ENCODE measurements at places on chromosomes 1 and 21.
A peak's percentile ranks its signal among the peaks of the same experiment; 100 is the strongest.

DNA sequence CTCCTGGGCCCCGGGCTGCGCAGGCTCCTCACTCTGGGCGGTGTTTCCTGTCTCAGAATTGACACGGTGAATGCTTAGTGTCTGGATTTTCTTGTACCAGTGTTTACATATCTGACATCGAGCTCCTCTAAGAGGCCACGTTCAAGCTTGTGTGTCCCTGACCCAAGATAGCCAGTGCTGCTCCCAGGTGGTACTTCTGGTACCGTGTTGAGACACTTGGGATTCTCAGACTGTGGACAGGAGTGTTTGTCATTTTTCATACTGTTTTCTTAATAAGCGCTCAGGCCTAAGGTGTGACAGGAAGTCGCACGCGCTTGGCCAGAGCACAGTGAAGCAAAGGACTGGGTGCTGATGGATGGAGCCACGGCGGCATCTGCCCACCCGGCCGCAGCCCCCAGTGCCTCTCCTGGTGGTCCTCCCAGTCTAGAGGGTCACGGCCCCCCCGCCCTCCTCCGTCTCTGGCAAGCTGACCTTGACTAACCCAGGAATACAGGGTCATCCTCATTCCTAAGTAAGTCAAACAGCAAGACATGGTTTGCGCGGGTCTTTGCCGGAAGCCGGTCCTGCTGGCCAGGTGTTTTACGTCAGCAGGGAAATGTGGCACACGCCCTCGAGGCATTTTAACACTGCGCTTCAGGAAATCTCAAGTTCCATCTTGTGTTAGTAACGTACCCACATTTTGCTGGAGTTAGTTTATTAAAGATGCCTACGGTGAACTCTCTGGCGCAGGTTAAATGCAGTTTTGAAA lies 8.0 kb downstream of the PEX10 start:
- no peak for DNase-seq

DNA sequence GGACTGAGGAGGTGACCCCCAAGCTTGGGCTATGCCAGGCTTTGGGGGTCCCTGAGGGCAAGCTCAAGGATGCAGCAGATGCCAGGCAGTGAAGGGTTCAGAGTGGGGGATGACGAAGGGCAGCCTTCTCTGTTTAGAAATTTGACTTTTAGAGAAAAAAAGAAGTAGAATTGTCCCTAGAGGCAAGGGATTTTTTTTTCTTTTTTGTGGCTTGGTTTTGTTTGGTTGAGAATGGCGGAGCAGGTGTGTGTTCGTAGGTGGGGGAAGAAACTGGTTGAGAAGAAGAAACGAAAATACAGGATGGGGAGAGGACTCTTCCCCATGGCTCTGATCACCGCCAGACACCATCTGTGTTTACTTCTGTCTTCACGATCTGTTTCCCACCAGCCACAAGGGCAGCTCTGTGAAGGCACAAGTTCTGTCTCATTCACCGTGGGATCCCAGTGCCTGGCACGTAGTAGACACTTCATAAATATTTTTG lies 8.2 kb downstream of the PLA2G5 start:
- DNase-seq = no peak

GRCh38 chr1:30636621-30637020 lies 86.8 kb downstream of the MATN1 start:
- DNase-seq = no peak

- DNase-seq = no peak
Measured at GRCh38 chr1:200426196-200426595, 16.4 kb upstream of the ZNF281 start.

DNA sequence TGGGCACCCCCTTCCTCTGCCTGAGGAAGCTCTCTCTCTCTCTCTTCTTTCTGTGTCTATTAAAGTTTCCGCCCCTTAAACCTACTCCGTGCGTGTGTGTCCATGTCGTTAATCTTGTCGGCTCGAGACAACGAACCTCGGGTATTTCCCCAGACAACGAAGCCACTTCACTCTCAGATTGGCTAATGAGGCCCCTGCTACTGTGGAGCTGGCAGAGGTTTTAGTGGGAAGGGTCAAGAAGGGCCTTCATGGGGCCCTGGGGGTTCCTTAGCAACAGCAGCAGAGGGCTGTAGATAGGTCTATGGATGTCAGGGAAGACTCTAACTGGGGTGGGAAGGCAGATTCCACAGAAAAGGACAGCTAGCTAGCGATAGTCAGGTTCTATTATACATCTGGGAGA lies 239.8 kb upstream of the RAB4A start:
- no peak for DNase-seq

GRCh38 chr1:69706473-69706872 lies 138.8 kb downstream of the LRRC7 start:
- no peak for DNase-seq

GRCh38 chr21:36369064-36369685 lies 16.0 kb upstream of the CHAF1B start:
- no peak for DNase-seq

GRCh38 chr21:32520875-32521735 lies 64.2 kb downstream of the TCP10L start:
- DNase-seq = no peak

DNA sequence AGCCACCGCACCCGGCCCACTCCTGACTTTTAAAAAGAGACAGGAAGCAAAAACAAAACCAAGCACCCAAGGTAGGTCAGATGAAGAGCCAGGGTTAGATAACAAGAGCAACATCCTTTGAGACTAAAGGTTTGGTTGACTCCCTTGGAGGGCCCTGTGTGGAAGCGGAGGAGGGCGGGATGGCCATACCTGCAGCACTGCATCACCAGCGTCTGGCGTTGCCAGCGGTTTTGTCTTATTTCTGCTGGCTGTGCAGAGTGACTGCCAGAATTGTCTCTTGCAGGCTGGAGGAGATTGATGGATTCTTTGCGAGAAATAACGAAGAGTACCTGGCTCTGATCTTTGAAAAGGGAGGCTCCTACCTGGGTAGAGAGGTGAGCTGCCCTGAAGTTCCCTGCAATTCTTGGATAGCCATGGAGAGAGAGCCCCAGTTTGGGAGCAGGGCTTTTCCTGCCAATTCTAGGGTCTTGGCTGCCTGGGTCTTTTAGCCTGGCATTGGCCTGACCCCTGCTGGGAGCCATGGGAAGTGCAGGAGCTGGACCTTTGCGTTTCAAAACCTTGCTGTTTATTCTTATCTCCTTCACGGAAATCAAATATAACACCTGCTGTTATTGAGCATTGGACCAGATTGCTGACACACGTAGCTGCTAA lies 24.0 kb downstream of the QSOX1 start:
- peak; percentile 94 for DNase-seq

DNA sequence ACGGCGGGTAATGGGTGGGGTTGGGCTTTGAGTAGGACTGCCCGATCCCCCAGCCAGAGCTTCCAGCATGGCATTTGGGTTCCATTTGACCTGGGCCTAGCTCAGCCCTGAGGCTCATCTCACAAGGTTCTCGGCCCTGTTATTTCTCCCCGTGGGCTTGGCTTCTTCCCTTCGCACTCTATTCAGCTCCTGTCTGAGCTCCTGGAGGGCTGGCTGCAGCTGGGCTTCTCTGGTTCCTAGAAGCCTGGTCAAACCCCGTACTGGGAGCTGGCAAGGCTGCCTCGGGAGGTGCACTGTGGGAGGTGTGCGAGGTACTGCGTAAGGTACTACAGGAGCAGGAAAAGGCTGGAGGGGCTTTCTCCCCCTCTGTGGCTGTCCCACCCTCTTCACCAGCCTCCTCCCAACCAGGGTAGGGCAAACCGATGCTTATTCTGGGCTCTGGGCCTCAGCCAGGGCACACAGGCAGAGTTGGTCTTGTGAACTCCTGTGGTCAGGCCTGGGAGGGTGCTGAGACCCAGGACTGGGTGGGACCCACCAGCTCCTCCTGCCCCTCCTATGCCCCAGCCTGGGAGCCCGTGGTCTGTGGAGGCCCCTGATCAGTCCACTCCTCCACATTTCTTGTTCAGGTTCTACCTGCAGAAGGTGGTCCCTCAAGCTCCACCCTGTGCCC lies 814 bp downstream of the A3GALT2 start:
- no peak for DNase-seq

DNA sequence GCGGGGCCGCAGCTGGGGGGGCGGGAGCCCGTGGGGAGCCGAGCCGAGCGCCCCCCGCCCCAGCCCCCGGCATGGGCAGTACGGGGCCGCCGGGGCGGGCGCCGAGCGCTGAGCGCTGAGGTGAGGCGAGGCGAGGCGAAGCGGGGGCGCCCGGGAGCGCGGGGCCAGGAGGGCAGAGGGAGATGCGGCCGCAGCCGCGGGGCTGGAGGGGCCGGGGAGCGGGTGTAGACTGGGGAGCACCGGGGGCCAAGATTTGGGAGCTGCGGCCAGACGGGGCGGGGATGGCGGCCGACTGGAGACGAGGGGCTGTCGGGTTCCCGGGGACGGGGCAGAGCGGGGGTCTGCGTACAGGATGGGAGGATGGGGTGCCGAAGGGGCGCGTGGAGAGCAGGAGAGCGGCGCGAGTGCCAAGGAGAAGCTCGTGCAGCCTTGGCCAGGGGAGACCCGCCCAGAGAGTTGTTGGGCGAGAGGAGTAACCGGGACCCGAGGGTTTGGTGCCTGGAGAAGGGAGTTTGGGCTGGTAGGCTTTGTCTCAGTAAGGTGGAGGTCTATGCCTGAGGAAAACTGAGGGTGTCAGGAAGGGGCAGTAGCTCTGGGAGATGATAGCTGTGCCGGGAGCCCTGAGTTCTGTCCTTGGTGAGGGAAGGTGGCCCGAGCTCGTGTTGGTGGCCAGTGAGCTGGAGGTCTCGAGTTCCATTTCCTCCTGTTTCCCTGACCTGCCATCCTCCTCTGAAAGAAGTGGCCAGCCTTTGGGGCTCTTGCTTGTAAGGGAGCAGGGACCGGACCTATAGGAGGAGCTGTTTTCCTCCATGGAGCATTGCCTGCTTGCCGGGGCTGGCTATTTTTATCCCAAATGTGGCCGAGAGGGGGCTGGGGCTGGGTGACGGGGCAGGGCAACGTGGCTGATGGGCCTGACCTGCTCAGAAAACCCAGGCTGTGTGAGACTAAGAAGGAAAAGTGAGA lies 539 bp downstream of the ATP8B2 start:
- no peak for DNase-seq

- no peak for DNase-seq
Measured at GRCh38 chr1:236907205-236907604, 97.0 kb downstream of the MT1HL1 start.

DNA sequence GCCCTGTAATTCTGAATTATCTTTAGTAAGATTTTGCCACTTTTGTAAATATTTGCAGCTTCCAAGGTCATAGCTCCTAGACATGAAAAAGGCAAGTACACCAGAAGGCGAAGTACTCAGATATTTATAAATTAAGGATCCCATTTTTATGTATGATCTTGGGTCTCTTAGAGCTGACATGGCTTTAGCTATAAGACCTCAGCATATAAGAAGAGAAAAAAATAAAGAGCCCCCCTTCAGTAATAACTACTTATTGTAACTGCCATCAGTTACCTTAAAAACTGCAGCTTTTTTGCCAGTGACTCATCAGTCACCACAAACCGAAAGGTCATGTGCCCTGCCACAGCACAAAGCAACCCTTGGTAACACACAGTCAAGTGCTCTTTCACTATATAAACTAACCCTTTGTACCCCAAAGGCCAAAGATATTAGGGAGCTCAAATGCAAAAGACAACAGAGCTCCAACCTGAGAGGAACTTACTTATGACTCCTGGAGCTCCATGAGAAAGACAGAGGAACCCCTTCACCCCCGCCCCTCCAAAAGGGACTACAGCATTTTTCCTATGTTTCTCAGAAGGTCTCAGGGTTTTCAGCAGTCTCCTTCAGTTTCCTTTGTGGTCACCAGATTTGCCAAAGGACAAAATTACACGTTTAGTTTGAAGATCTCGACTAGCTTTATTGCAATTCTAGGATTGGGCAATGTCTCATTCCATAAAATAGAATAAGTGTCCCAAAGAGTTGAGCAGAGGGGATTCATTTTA lies 219.8 kb upstream of the DUSP10 start:
- DNase-seq = no peak

- no peak for DNase-seq
Measured at GRCh38 chr21:20551939-20552338, 446.3 kb upstream of the NCAM2 start.

- peak; percentile 32 for DNase-seq
Measured at GRCh38 chr21:15065392-15066122, 757 bp upstream of the NRIP1 start.

DNA sequence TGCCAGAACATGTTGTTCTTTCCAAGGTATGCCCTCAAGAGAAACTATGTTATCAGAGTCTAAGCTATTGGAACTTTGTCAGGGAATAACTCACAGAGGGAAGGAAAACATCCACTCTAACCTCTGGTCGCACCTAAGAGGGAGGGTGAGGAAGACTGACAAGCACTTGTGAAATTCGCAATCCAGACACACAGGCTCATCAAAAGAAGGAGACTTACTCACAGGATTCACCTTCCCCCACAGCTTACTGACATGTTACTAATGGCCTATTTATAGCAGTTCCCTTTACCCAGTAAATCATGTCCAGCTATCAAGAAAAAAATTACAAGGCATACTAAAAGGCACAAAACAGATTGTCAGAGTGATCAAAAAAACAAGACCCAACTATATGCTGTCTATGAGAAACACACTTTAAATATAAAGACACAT lies 36.9 kb downstream of the WDR64 start:
- no peak for DNase-seq

DNA sequence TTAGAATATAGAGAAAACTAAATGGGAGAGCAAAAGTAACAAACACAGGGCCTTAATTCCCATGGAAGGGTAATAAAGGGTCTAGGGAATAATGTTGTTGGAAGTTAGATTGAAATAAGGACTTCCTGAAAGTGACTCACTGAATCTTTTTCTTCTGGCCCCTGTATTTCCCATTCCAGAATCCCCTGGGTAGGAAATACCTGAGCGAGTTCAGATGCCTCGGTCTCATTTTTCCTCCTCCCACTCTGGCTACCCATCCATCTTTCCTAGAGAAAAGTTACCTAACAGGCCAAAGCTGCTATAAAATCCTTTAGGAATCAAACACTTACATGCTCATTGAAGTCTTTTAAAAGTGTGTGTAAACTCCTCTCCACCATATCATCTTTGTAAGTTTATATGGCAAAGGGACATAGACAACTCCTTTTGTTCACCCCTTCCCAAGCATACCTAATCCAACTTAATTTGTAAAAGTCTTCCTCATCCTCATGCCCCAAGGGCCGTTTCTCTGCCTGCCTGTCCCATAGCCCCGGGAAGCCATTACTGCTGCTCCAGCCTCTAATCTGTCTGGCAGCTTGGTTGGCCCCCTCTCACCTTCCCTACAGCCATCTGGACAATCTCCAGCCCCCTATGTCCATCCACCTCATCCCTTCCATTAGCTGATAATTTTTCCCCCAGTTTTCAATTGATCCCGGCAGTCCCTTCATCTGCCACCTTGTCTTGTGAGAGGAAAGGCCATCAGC lies 3.3 kb upstream of the MEF2D start:
- no peak for DNase-seq

GRCh38 chr1:210541680-210542358 lies 213.1 kb downstream of the HHAT start:
- DNase-seq = no peak

- DNase-seq = no peak
Measured at GRCh38 chr1:30988045-30988444, 77.5 kb downstream of the PUM1 start.

Data from D721Med (cell line).